Cardiac muscle cell (in vitro differentiated cells and primary cell): ENCODE measurements at places on chromosomes 4 and X.

DNA sequence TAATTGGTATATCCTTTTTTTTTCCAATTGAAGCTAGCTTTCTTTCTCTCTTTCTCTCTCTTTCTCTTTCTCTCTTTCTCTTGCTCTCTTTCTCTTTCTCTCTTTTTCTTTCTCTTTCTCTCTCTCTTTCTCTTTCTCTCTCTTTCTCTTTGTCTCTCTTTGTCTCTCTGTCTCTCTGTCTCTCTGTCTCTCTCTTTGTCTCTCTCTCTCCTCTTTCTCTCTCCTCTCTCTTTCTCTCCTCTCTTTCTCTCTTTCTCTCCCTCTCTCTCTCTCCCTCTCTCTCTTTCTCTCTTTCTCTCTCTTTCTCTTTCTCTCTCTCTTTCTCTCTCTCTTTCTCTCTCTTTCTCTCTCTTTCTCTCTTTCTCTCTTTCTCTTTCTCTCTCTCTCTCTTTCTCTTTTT is 66.6 kb downstream of the ASMT start:
- no peak for DNase-seq

DNA sequence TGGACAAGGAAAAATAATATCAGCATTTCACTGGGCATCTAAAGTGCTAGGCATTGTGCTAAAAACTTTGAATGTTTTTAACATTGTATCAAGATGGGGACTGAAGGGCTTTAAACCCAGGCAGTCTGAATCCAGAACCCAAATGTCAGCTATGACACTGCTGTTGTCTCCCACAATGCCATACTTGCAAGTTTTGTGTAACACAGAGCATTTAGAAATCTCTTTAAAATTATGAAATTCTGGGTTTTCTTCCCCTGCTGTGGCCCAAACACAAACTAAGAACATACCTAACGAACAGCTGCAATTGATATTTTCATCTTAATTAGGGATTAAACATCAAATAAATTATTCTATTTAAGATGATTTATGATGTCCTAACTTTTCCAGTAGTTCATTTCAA is 66.8 kb upstream of the LSM6 start:
- no peak for DNase-seq

DNA sequence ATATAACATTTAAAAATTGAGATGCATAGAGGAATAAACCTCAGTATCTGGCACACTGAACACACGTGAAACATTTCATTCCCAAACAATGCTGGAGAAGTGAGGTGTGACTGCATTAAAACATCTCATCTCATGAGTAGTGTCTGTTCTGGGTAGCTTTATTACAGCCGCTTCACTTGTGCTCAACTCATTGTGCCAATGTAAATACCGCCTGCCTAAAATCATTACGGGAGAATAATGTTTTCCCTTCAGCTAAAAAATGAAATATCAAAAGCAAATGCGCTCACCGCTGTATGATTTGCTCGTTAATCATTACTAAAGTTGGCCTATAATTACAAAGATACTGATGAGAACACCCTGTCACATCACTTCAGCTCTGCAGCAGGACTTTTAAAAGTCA is 110.2 kb upstream of the PRPS2 start:
- no peak for DNase-seq

DNA sequence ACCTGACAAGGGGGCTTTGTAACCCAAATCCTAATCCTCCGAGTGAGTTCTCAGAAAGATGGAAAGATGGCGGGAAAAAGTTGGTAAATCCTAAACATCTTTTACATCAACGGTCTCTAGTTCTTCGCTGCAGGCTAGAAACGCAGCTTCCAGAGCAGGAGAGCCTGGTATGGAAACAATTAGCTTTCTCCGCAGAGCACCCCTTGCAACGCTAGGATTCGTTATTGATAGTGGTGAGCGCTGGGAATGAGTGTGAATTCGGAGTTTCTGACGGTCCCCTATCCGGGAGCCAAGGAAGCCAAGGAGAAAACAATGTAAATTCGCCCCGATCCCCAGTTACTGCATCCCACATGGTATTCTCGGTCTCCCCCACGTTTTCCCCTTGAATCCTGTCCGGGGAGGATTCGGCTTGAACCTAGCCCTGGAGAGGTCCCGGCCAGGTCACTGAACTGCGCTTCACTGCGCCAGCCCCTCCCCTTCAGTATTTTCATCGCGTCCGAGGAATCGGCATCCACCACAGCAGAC is 4.7 kb upstream of the NEUROG2 start:
- no peak for DNase-seq

GRCh38 chr4:138925495-138925894 is 90.1 kb upstream of the NOCT start:
- no peak for DNase-seq

DNA sequence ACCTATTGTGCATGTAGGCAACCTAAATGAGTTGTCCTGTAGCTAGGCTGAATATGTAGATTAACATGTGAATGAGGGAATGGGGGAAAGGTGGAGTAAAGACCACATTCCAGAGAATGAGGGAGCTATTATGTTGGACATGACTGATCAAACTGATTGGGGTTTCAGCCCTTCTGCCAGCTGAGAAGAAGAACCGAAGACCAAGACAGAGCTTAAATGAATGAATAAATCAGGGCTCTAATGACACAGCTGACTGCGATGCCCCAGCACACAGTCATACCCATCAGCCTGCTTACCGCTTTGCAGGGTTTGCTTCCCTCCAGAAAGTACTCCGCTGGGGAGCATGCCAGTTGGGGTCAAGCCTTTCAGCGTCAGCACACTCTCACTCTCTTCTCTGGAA is 315.4 kb downstream of the PPP3CA start:
- no peak for DNase-seq

DNA sequence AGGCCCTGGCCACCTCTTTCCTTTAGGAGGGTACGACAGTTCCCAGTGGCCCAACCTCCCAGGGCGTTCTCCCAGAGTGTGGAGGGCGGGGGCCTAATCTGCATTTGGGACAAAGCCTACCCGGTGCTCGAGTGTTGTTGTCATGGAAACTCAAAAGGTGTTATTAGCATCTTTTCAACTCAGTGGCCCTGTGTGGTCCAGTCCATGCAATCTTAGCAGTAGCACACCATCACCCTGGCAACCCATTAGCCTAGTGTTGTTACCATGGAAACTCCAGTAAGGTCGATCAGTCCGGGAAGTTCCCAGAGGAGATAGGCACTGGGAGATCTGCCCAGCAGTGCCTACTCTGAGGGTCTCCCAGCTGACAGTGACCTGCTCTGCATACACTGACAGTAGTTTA is 20.2 kb downstream of the APLN start:
- DNase-seq, result no peak

DNA sequence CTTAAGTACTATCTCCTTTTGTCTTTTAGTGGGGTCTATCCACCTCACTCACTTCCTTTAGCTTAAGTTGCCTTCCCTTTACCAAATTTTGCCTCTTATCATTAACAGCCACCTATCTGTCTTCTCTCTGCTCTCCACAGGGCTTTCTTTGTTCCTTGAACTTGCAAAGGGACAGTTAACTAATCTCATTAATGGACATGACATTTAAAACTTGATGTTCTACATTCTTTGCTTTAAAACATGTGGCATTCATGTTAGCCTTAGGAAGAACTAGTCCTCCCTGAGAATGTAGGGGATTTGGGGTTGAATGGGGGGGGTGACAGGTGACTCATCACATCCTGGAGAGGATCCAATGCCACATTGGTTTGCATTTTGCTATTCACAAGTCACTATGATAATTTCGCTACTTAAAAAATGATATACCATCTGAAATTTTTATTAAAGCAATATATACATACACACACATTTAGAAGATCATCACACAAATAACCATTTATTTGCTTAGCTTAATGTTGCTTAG is 41.0 kb upstream of the DMD start:
- no peak for DNase-seq

GRCh38 chr4:1051472-1051871 is 40.0 kb downstream of the FGFRL1 start:
- no peak for DNase-seq

DNA sequence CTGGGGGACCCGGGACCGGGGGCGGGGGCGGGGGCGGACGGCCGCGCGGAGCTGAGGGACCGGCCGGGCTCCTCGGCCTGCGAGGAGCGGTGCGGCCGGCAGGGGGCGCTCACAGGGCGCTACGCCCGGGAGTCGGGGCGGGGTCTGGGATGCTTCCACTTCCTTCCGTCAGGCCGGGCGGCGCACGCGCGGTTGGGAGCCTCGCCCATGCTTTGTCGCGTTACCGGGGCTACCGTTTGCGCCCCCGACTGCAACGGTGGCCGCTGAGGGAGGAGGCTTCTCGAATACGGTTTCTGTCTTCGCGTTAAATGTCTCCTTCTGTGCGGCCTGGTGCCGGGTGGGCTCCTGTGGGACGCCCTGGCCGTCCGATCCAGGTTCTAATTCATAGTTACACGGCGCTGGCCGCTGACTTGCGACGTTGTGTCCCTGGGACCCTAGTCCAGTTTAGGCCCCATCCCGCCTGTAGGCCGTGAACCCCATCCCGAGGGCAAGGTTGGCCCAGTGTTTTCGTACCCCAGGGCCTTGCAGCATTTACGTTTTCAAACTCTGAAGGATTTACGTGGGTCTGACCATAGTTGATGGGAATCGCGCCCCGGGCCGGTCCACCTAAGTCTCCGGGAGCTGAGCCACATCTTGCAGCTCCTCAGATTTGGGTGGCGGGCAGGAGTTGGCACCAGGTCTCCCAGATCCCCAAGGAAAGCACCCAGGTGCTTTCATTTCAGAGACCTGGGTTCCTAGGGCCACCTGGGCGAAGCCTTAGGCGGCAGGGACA is 549 bp downstream of the MSL3 start:
- DNase-seq, result peak; percentile 85

DNA sequence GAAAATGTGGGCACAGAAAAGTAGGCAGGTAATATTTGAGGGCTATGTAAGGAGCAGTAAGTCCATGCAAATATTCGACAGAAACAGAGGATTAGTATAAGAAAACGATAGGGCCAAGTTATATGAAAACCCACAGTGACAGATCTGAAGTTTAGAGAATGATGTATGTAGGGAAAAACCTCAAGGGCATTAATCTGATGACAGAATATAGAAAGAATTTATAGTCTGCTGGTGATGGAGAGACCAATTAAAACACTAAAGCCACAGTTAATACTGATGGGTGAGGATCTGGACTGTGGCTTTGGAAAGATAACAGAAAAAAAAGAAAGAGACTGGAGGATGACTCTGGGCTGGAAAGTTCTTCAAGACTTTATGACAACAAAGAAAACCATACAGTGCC is 169.7 kb downstream of the PALLD start:
- peak; percentile 30 for DNase-seq

- peak; percentile 42 for DNase-seq
These were observed 25.5 kb downstream of the GPRASP3 start for GRCh38 chrX:102745857-102746584.

GRCh38 chrX:110066488-110067225 is 63.7 kb downstream of the TMEM164 start:
- no peak for DNase-seq

GRCh38 chr4:145909773-145910172 is 28.9 kb downstream of the ZNF827 start:
- DNase-seq, result no peak

- no peak for DNase-seq
These were observed 211.1 kb downstream of the GUCY2F start for GRCh38 chrX:109270580-109271484.

GRCh38 chr4:184907216-184907615 is 81.4 kb upstream of the ACSL1 start:
- DNase-seq, result no peak

GRCh38 chr4:11590132-11590531 is 161.4 kb upstream of the HS3ST1 start:
- no peak for DNase-seq

DNA sequence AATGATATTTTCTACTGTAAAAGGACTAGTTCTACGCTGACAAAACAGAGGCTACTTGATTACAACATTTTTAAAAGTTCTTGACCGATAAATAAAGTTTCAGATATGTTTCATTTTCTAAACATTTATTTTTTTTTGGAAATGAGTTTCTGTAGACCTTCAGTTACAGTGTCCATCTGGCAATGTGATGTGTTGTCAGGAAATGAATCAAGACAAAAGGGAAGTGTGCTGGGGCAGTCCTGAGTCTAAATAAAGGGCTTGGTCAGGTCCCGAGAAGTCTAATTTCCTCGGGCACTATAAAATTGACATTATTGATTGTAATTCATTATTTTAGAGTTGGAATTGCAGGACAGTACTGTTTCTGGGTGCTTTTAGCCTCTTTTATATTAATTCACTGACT is 57.0 kb upstream of the FTHL17 start:
- DNase-seq, result no peak
